ENCODE measurements at places on chromosomes 13 and 19.

DNA sequence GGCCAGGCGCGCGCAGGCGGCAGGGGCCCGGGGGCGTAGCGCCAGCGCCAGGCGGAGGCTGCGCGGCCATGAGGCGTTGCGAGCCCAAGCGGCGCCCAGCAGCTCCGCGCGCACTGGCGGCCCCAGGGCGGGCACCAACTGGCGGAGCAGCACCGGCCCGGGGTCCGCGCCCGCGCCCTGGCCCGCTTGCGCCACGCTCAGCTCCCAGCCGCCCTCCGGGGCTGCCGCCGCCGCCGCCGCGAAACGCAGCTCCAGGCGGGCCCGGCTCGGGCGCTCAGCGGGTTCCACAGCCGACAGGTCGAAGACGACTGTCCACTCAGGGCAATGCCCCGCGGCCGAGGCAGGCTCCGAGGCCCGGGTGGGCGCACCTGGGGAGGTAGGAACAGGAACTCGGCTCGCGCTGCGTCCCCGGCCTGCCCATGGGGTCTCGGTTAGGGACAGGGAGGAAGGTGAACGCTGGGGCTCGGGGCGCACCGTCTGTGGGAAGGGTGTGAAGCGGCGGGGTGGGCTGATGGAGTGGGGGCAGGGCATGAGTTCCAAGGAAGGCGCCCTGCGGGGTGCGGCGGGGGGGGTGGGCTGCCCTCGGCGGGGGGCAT lies 26.8 kb downstream of the CERS1 start:
- DNase-seq = no peak

GRCh38 chr13:20518660-20519100 lies 7.0 kb downstream of the CRYL1 start:
- DNase-seq = no peak

DNA sequence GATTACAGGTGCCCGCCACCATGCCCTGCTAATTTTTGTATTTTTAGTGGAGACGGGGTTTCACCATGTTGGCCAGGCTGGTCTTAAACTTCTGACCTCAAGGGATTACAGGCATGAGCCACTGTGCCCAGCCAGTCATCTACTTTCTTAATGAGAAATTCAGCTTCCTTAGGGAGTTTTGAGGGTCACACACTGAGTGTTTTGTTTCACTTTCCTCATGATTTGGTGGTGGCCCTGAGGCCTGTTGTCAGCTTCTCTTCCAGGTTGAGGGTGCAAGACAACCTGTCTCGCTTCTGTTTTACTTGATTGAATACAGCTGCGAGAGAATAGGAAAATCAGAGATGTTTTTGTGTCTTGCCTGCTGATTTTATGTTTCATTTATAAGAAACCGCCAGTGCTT lies 9.9 kb downstream of the FRY start:
- DNase-seq = no peak

- no peak for DNase-seq
Observed at GRCh38 chr13:75402787-75403186, 79.2 kb downstream of the TBC1D4 start.

- DNase-seq = no peak
Observed at GRCh38 chr13:71797517-71797916, 69.5 kb downstream of the DACH1 start.

Measured in activated CD4-positive, CD25-positive, alpha-beta regulatory T cell treated with anti-CD3 and anti-CD28 coated beads, Interleukin-2, amount 50 U/mL, for 16 hours (primary cell).